BJ (cell line): ENCODE measurements at places on chromosomes 12 and 14. TPM values are rescaled to one million over a fixed set of nuclear protein-coding genes. Genes with fewer than 3 reads are reported as not detected.

ZC3H10 gene
- polyA plus RNA-seq, result 1.4 and 1.6 TPM in 2 replicates

KLRC2 gene
- polyA plus RNA-seq, result not detected in 2 replicates

KRT86 gene
- 1.5 and 2.5 TPM in 2 replicates for polyA plus RNA-seq

PTPRO gene
- polyA plus RNA-seq, result 0.23 and 0.60 TPM in 2 replicates

RBP5 gene
- polyA plus RNA-seq, result not detected in 2 replicates

RPL10L gene
- polyA plus RNA-seq, result not detected in 2 replicates

PRKD1 gene
- polyA plus RNA-seq, result 19.8 and 23.6 TPM in 2 replicates

DEGS2 gene
- not detected in 2 replicates for polyA plus RNA-seq

GLT1D1 gene
- not detected in 2 replicates for polyA plus RNA-seq

DIP2B gene
- polyA plus RNA-seq, result 13.2 and 15.8 TPM in 2 replicates

LRTM2 gene
- polyA plus RNA-seq, result not detected in 2 replicates

SARNP gene
- polyA plus RNA-seq, result 52.1 and 102 TPM in 2 replicates

ANO4 gene
- polyA plus RNA-seq, result 7.1 and 8.0 TPM in 2 replicates

TAS2R42 gene
- polyA plus RNA-seq, result not detected in 2 replicates
